ENCODE measurements at places on chromosomes 13 and 19. TPM values are rescaled to one million over a fixed set of nuclear protein-coding genes. Genes with fewer than 3 reads are reported as not detected.

Gene CPAMD8
- 23.7 TPM for total RNA-seq

- H3K27ac ChIP-seq: no peak overlapping the region
- DNase-seq: no peak
- H3K4me3 ChIP-seq: no peak overlapping the region
These were observed 84.0 kb downstream of the RAP2A start for GRCh38 chr13:97517967-97518366.

Gene ZNF808
- total RNA-seq: 24.1 TPM

Gene PIAS4
- 26.5 TPM for total RNA-seq

DNA sequence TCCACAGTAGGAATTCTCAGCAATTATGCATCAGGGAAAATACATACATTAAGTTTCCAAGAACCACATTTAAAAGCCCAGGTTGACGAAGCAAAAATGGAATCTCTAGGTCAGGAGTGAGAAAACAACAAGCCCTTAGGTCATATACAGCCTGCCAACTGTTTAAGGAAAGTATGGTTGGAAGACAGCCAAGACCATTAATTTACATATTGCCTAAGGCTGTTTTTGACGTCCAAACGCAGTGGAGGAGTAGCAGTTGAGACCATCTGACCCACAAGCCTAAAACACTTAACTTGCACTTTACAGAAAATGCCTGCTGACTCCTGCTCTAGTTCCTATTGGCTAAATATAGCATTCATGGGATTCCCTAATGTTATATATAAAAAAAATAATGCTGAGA, 299.0 kb downstream of the ITGBL1 start:
- peak; percentile 89 for DNase-seq
- peaks cover 16% of the 10 kb centered on the region for H3K4me1 ChIP-seq
- no peaks in the 10 kb centered on the region for H3K36me3 ChIP-seq

- no peaks in the 10 kb centered on the region for H3K27me3 ChIP-seq
- no peaks in the 10 kb centered on the region for H3K36me3 ChIP-seq
- no peak overlapping the region for H3K4me3 ChIP-seq
- H3K27ac ChIP-seq: no peak overlapping the region
These were observed 2.5 kb downstream of the ZNF556 start for GRCh38 chr19:2869618-2870017.
